Epithelial cell of proximal tubule (primary cell): ENCODE measurements at places on chromosomes 1 and 21.

- DNase-seq: no peak
Measured at GRCh38 chr1:180151508-180151907, 3.2 kb upstream of the QSOX1 start.

DNA sequence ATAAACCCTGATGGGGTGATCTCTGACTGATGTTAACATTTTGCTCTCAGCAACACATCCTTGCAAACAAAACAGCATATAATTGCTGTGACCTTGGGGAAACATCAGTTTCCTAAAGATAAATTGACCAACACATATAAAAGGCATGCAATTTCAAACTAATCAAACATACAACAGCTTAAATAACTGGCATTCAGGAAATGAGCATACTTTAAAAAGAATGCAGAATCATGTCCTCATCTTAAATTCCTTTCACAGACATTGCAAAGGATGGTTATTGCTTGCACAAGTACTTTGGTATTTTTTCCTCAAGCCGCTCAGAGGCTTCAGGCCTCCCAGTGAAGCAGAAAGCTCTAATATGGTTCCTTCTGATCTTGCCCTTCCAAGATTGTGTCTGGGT lies 53.4 kb upstream of the RGS18 start:
- DNase-seq: no peak

GRCh38 chr1:81912383-81912782 lies 111.6 kb downstream of the ADGRL2 start:
- DNase-seq: no peak

DNA sequence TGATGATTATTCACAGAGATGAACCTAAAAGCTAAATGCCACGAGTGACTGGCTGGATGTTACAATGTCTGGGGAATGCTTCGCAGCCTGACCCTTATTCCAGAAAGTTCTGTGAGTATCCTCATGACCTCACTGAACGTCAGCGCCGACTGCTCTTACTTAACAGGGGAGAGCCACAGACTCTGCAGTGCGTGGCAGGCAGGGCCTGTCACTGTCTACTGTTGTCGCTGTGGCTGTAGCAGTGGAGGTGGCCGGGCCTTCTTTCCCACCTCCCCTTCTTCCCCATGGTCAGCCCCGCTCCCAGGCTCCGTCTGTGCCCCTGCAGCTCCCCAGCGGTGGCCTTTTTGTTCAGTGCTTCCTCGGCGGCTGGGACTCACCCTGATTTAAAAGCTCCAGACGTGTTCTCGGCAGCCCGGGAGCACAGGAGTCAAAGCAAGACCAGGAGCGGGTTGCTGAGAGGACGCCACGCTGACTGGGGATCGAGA lies 52.2 kb upstream of the TARBP1 start:
- DNase-seq: no peak

GRCh38 chr1:212959266-212960220 lies 9.2 kb downstream of the VASH2 start:
- no peak for DNase-seq

DNA sequence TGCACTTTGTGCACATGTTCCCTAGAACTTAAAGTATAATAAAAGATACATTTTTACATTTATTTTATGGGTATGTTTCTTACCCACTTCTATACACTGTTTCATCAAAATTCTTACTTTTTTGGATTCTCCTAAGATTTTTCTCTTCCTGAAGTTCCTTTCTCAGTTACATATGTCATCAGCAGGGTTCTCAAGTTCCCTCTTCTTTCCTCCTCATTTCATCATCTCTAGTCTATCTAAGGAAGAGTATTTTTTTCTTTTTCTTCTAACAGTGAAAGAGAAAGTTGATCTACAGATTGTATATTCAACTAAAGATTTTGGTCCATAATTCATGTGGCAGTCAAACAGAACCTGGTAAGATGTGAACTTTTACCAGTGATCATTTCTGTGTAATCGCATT lies 41.2 kb upstream of the CYYR1 start:
- DNase-seq: no peak

DNA sequence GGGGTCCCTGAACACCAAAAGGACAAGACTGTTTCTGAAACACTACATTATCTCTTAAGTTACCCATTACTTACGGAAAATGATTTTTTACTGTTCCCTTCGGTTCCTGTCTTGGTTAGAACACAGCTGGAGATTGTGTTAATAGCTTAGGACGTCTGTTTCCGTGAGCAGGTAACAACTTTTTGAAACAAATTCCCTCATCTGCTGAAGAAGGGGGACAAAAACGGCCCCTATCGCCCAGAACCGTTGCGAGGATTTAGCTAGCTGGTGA lies 67.8 kb downstream of the SLC35A3 start:
- no peak for DNase-seq

DNA sequence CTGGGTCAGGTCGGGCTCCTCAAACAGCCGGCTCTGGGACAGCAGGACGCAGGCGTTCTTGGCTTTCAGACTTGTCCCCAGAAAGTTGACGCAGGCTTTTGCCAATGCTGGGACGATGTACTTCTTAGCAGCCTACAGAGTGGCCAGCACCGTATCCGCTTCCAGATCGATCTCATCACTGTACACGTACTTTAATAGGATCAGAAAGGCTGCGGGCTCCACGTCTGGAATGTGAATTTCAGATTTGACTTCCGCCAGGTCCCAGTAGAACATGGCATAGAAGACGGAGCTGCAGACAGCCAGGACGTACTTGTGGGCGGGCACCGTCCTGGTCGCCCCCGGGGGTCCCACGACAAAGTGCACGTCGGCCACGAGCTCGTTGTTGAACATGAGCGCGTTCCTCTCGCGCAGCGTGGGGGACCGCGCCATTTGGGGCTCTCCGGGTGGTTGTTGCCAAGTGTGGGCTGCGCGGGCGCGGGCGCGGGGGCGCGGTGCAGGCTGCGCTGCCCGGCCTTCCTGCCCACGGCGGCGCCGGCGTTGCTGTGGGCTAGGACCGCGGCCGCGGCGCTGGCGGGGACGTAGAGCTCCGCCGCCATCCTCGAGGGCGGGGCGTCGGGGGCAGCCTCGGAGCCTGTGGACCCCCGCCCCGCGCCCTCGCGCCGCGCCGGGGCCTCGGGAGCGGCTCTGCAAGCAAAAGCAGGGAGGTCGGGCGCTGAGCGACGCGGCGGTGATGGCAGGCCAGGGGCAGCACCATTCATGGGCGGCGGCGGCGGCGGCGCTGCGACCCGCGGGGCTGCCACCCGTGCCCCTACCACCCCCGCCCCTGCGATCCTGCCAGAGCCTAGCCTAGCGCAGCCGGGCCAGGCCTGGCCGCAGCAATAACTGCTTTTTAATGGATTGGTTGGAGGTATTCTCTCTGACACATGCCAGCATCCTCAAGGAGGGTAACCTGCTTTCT lies 10.6 kb downstream of the CNR2 start:
- no peak for DNase-seq

DNA sequence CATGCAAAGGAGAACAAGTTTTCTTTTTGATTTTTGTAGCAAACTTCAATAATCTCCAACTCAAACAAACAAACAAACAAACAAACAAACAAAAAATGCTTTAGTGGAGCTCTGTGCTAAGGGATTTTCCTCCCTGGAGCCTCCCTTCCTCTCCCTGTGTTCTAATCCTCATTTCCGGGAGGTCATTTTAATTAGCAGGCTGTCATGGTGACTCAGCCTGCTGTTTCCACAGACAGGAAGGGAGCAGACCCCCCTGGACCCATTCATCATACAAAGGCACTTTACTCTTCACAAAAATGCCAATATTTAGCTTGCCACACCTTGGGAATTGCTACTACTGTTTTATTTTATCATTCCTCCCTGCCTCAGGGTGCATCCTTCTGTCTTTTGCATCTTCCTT lies 61.0 kb upstream of the SPATA6 start:
- no peak for DNase-seq

- DNase-seq: no peak
Measured at GRCh38 chr1:39689635-39690034, 1.6 kb downstream of the HPCAL4 start.

- no peak for DNase-seq
Measured at GRCh38 chr1:198440842-198441241, 99.6 kb downstream of the ATP6V1G3 start.

- no peak for DNase-seq
Measured at GRCh38 chr1:229068270-229068987, 202.5 kb upstream of the RAB4A start.

DNA sequence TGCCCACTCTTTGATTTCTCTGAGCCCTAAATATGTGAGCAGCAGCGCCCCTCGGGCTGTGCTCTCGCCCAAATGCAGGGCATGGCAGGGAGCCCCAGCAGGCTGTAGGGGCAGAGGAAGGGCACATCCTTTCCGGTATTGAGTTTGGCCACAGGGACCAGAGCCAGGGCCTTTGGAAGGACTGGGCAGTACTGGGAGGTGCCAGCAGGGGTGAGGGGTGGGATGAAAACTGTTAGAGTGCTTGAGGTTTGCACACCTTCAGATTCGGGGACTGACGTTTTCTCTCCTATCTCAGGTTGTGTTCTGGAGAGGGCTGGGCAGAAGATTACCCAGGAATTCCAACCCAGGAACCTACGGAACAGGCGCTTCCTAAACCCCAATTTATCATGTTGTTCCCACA lies 2.2 kb upstream of the ATP1A2 start:
- no peak for DNase-seq

- no peak for DNase-seq
Measured at GRCh38 chr21:38680401-38680800, 125.3 kb upstream of the ETS2 start.

- no peak for DNase-seq
Measured at GRCh38 chr1:226688056-226688748, 50.9 kb downstream of the ITPKB start.

DNA sequence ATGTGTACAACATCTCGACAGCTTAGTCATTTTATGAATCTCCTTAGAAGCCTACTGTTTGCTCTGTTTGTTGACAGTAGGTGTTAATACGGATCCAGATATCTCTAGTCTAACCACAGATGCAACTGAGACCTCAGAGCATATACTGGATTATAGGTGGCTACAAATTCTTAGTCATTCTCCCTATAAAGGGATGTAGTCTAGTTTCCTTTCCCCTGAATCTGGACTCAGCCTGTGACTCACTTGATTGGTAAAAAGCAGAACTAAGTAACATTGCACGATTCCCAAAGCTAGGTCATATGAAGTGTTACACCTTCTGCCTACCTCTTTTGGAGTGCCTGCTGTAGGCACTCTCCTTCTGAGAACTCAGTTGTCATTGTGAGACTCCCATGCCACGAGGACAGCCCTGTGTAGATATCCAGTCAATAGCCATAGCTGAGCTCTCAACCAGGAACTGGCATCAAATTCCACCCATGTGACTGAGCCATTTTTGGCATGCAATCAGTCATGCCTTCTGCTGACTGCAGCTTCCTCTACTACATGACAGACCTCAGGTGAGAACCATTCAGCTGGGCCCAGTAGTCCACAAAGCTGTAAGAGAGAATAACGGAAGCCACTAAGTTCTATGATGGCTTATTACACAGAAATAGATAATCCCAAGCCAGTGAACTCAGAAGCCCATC lies 135.9 kb upstream of the CHRM3 start:
- DNase-seq: no peak

DNA sequence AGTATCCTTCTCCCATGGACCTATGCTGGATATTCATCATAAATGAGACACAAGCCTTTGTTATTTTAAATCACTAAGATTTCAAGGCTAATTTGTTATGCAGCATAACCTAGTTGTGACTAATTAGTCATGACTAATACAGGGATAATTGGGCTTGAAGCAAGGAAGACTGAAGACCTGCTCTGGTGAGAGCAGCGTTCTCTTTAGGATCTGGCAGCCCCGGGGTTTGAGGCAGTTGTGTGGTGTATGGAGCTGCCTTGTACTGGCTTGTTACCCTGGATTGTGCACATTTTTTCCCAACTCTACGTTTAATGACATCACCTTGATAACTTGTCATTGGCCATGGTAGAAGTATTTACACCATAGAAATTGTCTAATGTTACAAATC lies 25.7 kb upstream of the SPAG17 start:
- no peak for DNase-seq

GRCh38 chr1:235887676-235888075 lies 21.0 kb upstream of the LYST start:
- DNase-seq: no peak

DNA sequence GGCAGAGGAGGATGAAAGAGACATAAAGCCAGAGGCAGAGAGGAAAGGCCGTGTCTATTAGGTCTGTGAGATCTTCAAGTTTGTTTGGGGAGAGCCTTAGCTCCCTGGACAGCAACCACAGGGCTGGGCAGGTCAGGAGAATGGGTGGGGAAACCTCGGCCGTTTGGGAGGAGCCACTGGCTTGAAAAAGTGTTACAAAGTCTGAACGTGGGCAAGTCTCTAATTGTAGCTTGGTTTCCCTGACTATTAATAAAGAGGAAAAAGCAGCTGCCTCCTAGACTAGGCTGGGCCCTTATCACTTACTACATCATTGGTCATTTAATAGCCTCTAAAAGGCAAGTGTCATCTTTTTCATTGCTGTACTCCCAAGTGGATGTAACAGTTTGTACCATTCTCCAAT lies at the start of gene CCDC17:
CCDC17 (minus strand) TSS at position 83 of the 400 bp plus-strand sequence. CDS start 145 bp downstream, outside the sequence.
- no peak for DNase-seq

- no peak for DNase-seq
Measured at GRCh38 chr21:42199868-42200463, 19.0 kb upstream of the ABCG1 start.

GRCh38 chr1:22139817-22140216 lies 3.1 kb downstream of the WNT4 start:
- no peak for DNase-seq

GRCh38 chr1:85611425-85611824 lies 30.9 kb downstream of the CCN1 start:
- no peak for DNase-seq

- no peak for DNase-seq
Measured at GRCh38 chr1:89995598-89996449, 914 bp downstream of the ZNF326 start.

GRCh38 chr1:19424651-19425570 lies 60.4 kb downstream of the CAPZB start:
- DNase-seq: no peak

DNA sequence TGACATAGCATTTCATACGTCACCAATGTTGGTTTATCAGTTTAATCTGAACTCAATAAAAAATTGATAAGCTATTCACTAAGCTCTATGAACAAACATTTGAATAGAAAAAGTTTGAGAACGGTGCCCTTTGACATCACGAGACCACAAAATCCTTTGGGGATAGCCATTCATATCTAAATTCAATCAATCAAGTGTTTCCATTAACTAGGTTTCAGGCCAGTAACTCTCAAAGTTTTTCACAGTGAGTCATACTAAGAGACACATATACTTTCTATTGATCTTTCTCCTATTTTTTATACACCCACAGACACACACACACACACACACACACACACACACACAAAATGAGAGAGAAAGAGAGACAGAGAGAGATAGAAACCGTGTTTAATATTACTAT lies 235.4 kb upstream of the SNX7 start:
- DNase-seq: no peak

GRCh38 chr1:1929102-1929638 lies 10.1 kb upstream of the TMEM52 start:
- DNase-seq: no peak

GRCh38 chr1:43509007-43509739 lies 21.5 kb upstream of the PTPRF start:
- no peak for DNase-seq
